ENCODE measurements at places on chromosomes 3 and 15.

DNA sequence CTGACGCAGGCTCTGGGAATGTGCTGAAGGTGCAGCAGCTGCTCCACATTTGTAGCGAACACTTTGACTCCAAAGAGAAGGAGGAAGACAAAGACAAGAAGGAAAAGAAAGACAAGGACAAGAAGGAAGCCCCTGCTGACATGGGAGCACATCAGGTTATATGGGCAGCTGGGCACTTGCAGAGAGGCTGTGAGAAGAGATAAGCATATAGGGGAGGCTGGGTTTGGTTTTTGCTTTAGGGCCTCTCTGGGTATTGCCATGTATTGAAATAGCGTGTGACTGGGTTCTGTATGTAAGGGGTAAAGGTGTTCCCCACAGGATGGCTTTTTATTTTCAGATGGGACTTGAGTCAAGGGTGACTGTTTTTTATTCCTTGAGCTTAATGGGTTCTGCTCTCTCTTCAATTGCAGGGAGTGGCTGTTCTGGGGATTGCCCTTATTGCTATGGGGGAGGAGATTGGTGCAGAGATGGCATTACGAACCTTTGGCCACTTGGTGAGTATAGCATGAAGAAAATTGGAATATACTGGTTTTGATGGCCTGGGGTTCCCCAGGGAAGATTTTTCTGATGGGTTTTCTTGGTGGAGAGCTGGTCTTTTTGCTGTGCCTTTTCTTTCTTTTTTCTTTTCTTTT, 7.4 kb downstream of the PSMD2 start:
- DNase-seq = no peak

DNA sequence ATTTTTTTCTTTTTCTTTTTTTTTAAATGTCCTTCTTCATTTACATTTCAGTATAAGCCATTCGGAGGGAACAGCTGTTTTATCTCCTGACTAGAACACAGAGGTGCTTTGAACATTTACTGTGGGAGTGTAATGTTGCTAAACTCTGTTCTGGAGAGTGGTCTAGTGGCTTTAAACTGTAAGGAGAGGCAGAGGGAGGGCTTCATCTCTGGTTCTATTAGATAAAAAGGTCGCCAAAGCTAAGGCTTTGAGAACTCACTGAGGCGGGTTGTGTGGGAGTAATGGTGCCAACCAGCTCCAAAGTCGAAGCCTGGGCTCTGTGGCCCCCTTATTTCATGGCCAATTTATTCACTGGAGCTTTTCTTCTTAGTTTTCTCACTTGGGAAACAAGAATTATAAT, 133.2 kb downstream of the ANXA2 start:
- no peak for DNase-seq

GRCh38 chr3:119628390-119628789, 30.7 kb downstream of the PLA1A start:
- no peak for DNase-seq

DNA sequence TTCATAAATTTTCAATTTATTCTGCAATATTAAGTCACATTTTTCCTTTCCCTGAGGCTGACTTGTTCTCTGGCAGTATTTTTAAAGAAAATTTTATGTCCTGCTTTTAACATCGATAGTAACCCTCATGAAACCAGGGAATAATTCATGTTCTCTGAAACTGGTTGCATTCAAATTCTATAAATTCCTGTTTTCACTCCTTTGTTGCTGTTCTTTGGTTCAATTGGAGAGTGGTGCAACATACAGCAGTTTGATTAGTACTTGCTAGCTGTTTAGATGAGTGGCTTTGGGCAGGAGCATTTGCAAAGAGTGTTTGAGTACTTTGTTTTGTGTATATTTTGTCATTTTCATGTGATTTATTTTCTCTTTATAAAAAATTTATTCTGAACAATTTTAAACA, 19.2 kb downstream of the ZIC1 start:
- DNase-seq = no peak

DNA sequence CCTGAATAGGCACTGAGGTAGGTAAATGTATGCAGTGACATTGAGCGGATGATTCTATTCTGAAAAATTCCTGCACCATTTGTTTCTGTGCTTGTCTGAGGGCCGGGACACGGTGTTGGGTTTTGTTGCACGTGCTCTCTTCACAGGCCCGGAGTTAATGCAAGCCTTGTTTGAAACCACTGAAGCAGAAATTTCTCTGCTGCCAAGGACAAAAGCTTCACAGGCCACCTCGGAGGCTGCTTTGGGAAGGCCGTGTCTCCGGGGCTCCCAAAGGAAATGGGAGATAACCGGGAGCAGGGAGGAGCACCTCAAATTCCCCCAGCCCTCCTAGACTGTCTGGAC, 179.4 kb downstream of the OPA1 start:
- no peak for DNase-seq

- no peak for DNase-seq
Observed at GRCh38 chr3:14561051-14561960, 21.2 kb upstream of the GRIP2 start.

DNA sequence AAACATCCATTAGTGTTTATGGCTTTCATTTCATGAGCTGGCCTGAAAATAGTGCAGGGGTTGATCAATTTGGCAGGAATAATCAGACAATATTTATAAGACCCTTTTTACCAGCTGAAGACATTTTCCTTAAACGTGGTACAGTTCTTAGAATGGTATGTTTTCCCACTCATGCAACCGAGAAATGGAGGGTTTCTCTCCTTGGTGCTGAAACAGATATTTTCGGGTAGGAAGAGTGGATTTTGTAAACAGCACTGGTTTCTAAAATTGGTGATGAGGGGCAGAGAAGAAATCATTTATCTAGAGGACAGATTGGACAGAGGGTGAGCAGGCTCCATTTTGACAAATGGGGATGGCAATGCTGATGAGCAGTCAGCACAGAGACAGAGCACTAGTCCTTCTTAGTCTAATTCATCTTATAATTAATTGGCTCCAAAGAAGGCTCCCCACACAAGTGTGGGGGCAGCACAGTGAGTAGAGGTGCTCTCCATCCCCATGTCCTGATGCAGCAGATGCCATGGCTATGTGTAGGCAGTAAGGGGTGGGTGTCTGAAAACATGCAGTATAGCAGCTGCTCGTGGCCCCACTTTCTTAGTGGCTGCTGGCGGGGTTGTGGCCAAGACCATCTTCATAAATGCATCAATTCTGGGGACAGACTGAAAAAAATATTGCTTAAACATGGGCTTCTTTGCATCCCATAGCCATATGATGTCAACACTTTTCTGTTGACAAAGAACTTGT, 18.1 kb upstream of the SLC7A14 start:
- DNase-seq = no peak

- no peak for DNase-seq
Observed at GRCh38 chr15:59063042-59063441, 41.9 kb upstream of the CCNB2 start.

GRCh38 chr3:100427699-100428098, 26.4 kb downstream of the LNP1 start:
- DNase-seq = no peak

- DNase-seq = no peak
Observed at GRCh38 chr3:126149960-126150515, 30.3 kb downstream of the ALDH1L1 start.

DNA sequence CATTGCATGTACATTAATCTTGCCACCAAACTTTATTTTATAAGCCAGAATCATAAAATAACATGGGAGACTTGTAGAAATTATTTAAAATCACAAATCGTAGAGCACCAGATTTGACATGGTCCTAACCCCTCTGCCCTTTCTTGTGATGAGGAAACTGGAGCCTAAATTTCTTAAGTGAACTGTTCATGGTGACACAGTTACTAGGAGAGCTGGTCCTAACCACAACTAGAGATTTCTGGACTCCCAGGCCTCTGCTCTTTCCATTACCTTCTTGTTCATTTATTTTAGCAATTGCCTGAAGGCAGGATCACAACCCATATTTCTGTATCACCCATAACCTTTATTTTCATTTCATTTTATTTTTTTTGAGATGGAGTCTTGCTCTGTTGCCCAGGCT, 352.5 kb downstream of the LPP start:
- DNase-seq = no peak
